ENCODE measurements at places on chromosomes 4 and X.

DNA sequence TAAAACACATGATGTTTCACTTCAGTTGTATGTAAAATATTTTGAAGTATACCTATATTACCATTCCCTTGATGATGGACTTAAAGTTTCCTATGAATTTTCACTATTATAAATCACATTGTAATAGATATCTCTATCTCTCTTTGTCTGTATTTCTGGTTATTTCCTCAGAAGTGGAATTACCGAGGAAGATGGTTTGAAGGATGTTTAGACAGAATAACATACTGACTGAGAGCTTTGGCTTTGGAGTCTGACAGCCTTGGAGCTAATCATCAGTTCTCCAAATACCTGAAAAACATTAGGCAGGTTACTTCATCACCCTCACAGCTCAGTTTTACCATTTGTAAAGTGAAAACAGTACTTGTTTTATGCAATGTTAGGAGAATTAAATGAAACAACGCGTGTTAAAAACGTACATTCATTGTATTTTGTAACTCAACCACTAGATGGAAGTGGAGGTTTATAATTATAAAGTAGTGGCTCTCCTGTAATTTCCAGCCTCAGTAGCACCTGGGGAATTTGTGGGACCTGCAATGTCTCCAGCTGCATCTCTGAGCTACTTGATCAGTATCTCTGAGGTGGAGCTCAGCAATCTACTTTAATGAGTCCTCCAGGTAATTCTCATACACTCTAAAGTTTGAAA lies 14.3 kb downstream of the JCHAIN start:
- DNase-seq = peak; percentile 11

DNA sequence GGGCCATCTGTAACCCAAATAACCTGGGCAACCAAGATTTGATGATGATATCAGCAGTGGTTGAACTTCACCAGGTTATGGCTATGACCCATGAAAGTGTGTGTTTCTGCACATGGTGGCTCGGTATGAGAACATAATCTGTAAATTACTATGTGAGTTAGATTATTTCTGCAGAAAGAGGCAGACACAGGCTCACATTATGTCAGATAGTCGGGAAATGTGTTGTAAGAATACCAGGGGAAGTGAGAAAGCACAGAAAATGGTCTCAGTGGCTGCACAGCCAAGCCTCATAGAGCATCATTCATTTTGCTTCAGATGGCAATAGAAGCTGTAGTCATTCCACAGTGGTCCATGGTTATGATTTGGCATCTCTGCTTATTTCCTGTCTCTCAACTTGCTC lies 63.0 kb upstream of the RBPJ start:
- DNase-seq = peak; percentile 50

- no peak for DNase-seq
These were observed 1588.4 kb downstream of the STIM2 start for GRCh38 chr4:28449085-28449484.

DNA sequence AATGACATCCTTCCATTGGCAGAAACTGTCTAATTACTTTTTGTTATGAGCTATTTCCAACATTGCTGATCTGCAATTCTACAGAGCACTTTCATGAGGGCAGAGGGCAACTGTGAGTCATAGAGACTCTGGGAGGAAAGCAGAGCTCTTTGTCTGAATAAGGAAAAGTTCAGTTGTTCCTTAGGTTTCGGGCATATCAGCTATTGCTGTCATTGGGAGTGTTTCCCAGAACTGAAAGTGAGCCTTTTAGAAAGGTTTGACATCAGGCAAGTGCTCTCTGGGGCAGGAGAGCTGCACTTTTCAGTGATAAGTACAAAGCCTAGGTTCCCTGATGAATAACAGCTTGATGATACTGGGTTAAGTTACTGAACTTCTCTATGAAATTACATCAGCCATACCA lies 119.2 kb upstream of the EDNRA start:
- DNase-seq = no peak

DNA sequence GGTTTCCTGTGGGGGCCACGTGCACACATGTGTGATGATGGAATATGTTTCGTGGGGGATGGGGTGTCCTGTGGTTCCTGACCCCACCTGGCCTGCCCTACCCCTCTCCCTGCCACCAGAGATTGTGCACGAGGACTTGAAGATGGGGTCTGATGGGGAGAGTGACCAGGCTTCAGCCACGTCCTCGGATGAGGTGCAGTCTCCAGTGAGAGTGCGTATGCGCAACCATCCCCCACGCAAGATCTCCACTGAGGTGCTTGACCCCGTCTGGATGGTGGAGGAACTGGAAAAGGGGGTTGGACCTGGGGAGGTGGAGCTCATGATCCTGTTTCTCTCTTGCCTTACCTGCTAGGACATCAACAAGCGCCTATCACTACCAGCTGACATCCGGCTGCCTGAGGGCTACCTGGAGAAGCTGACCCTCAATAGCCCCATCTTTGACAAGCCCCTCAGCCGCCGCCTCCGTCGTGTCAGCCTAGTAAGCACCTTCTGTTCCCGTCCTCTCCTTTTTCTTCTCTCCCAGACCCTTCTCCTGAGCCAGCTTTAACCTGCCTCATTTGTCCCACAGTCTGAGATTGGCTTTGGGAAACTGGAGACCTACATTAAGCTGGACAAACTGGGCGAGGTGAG lies 5.9 kb downstream of the CDK16 start:
- DNase-seq = no peak

DNA sequence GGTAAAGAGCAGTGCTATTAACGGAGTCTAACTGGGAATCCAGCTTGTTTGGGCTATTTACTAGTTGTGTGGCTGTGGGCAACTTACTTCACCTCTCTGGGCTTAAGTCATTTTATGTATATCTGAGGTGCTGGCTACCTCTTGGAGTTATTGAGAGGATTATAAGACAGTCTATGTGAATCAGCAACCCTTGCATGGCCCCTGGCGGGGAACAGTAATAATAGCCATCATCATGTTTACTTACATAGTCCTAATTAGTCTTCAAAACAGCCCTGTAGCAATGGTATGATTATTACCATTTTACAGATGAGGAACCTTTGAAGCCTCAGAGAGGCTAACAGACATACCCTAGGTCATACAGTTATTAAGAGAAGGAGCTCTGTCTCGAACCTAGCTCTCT lies 1.5 kb downstream of the HPRT1 start:
- no peak for DNase-seq

DNA sequence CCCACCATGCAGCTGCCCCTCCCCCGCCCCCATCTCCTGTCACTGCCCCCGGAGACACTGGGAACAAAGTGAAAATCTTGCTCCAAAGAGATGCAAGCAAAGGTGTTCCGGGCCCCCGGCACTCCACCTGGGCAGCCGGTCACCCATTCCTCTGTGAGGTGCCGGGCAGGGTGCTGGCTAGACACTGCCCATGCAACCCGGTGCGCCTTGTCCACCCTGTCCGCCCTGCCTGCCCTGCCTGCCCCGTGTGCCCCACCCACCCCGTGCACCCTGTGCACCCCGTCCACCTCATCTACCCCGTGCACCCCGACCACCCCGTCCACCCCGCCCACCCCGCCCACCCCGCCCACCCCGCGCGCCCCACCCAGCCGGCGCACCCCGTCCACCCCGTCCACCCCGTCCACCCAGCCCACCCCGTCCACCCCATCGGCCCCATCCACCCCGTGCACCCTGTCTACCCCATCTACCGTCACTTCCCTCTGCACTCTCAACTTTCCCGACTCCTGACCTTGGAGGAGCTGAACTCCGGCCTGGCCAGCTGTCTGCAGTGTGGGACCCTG lies 31.9 kb upstream of the FGFR3 start:
- DNase-seq = no peak

DNA sequence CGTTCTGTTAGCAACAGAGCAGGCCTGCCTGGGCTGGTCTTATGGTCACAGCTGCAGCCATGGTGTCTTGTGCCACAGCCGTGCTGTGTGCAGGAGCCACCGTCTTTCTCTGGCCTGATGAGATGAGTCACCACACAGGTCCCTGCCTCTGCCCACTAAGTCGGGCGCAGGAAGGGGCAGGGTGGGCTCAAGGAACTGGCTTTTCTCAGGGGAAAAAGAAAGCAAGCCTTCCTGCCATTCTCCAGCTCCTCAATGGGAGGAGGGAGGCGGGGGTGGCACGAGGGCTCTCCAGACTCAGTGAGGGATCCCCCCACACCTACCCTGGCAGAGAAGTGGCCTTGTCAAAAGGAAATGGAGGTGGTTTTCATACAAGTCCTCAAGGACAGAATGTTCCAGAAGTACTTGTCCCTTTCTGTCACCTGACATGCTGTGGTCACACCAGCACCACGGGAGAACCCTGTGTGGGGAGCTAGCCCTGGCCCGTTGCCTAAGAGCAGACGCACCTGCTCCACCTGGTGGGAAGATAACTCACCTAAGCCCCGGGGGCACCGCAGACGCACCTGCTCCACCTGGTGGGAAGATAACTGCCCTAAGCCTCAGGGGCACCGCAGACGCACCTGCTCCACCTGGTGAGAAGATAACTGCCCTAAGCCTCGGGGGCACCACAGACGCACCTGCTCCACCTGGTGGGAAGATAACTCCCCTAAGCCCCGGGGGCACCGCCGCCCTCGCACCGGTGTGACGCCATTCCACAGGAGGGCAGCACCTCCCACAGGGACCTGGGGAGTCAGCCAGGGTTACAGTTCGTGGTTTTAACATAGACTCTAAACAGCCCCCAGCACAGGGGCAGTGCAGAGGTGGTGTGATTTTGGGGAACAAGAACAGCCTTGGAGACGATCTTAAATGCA lies 18.5 kb downstream of the UVSSA start:
- DNase-seq = no peak

DNA sequence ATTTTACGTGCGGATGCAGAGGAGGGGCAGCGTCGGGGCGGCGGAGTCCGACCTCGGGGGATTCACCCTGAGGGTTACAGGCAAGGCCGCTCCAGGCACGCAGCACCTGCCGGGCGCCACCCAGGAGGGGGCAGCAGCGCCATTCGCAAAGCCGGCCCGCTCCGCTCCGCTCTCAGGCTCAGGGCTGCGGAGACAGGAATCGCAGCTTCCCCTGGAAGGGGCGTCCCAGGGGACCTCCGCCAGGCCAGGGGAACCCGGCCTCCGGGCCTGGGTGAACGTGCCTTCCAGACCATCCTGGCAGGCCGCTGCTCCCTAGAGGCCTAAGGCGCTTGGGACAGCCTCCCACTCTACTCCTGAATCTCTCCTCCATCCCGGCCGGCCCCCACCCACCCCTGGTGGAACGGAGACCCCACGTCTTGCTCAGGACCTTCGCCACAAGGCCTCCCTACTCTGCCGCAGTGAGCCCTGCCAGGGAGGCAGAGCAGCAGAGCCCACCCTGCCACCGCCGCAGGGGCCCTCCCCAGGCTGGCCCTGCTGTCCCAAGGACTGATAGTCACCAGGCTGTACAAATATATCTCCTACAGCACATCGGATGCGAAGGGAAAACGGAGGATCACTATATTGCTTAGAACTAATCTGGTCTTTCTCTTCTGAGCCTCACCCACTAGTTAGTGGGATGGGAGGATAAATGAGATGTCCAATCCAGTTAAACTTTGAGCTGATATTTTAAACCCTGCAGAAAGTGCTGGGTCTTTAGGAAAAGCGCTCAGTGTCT lies 115.0 kb downstream of the SMIM20 start:
- peak; percentile 43 for DNase-seq

- DNase-seq = no peak
These were observed 419 bp upstream of the RPGR start for GRCh38 chrX:38327775-38328081.

- no peak for DNase-seq
These were observed at the start of gene PAK3 for GRCh38 chrX:111095974-111096895. Gene PAK3, plus strand, starts transcription at chrX:111096191. Its CDS starts 26,913 bp downstream, at chrX:111123104.

- DNase-seq = no peak
These were observed 29.6 kb upstream of the DCAF8L1 start for GRCh38 chrX:28010875-28011274.

- DNase-seq = no peak
These were observed 325.0 kb downstream of the TLL1 start for GRCh38 chr4:166198041-166198440.

DNA sequence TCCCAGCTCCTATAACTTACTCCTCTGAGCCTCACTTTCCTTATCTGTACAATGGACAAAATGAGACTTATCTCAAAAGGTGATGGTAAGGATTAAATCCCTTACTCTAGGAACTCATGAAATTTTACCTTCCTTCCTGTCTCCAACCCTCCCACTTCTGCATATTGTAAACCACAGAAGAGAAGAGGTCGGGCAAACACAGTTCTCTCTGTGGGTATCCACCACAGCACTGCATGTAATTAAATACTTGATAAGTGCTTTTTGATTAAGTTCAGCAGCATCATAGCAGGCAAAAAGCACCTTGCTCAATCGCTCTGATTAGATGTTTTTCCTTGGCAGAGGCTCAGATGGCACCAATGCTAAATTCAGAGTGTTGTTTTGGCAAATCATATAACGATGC lies 17.3 kb upstream of the TMEM192 start:
- DNase-seq = no peak

GRCh38 chr4:112311516-112311915 lies 14.3 kb downstream of the ALPK1 start:
- DNase-seq = no peak

All from CD14-positive monocyte (primary cell).